ENCODE measurements at places on chromosomes 5 and 9.

- DNase-seq, result no peak
Observed at GRCh38 chr5:143836161-143836725, 24.3 kb downstream of the HMHB1 start.

DNA sequence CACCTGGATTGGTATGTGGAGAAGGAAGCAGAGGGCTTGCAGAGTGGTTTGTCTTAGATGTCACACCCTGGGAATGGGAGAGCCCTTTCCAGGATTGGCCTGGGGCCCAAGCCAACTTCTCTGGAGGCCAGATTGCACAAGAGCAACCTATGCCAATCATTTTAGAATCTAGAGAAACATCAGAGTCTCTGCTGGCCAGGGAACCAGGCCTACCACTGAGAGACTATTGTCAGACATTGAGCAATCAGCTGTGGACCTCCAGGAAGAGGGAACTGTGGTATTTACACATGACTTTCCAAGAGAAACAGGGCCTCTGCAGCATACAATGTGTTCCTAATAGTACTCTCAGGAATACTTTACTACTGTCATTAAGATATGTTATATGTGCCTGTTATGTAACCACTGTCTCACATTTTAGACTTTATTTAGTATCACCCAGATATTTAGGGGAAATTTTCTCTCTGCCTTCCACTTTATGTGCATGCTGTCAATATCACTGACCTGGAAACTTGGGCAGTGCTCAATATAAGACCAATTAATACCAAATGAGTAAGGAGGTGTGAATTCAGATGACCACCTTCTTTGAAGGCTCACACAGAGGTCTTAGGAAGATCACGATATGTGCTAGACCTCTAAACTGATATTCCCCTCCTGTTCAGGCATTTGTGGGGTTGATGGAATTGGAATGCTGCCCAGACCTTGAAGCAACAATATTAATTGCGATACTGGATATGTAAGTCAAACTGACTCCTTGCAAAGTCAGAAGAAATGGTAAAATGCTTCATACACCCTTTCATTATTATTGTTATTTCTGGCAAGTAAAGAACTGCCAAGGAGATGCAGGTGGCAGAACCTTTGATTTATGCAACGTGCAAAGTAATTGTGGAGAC lies 20.5 kb upstream of the CCL28 start:
- no peak for DNase-seq

- DNase-seq, result no peak
Observed at GRCh38 chr5:158431369-158432029, 572.6 kb upstream of the CLINT1 start.

DNA sequence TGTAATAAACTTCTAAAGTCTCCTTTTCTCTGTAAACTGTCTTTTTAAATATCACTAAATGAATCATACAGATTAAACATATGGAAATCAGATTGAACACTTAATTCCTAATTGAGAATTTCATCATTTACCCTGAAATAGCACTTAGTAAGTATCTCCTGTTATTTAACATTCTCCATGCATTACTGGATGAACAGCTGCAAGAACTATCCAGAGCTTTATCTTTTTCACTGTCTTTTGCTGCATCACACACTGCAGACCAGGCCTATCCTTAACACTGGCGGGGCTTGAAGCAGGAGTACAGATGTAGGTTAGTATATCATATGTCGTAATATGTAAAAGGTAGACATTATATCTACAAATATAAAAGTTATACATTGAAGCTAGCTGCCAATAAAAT lies 108.7 kb upstream of the EFNA5 start:
- no peak for DNase-seq

GRCh38 chr9:128415281-128415680 lies 5.4 kb upstream of the CERCAM start:
- DNase-seq, result no peak

DNA sequence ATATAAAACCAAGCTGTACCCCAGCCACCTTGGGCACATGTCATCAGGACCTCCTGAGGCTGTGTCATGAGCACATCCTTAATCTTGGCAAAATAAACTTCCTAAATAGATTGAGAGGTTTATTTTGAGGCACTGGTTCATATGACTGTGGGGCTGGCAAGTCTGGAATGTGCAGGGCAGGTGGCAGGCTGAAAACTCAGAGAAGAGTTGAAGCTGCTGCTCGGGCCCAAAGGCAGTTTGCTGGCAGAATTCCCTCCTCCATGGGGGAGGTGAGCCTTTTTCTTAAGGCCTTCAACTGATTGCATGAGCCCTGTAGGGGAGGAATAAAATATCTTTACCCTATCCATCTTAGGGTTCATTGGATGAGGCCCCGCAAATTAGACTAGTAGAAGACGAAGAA lies 72.2 kb upstream of the CDK20 start:
- DNase-seq, result no peak

DNA sequence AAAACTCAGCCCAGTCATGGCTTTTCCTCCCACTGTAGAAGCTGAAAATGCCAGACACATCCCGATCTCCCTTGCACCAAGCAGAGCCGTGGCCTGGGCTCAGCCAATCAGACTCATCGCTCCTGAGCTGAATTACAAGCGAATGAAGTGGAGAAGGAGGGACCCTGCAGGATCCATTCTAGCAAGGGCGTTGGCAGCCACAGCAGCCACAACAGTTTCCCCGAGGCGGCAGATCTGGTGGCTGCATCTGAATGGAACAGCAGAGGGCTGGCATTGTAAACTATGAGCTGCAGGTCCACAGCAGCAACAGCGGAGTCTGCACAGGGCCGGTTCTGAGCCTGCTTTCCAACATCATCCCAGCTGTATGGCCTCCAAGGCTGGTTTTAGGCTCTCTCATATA lies 23.8 kb downstream of the ALG2 start:
- DNase-seq, result no peak

DNA sequence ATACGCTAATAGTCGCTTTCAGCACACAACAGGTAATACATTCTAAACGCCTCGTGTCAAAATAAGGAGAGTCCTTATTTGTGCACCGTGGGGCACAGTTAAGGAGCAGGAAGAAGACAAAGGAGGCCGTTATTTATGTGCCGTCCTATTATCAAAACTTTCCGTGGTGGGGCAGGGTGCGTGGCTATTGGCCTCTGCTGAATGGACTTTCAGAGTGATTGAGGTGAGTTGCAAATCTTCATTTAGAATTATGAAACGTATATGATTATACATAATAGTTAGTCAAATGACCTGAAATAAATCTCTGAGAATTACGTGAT lies 833 bp downstream of the C5orf24 start:
- DNase-seq, result peak; percentile 14

- no peak for DNase-seq
Observed at GRCh38 chr9:3920604-3921582, 379.0 kb downstream of the GLIS3 start.

DNA sequence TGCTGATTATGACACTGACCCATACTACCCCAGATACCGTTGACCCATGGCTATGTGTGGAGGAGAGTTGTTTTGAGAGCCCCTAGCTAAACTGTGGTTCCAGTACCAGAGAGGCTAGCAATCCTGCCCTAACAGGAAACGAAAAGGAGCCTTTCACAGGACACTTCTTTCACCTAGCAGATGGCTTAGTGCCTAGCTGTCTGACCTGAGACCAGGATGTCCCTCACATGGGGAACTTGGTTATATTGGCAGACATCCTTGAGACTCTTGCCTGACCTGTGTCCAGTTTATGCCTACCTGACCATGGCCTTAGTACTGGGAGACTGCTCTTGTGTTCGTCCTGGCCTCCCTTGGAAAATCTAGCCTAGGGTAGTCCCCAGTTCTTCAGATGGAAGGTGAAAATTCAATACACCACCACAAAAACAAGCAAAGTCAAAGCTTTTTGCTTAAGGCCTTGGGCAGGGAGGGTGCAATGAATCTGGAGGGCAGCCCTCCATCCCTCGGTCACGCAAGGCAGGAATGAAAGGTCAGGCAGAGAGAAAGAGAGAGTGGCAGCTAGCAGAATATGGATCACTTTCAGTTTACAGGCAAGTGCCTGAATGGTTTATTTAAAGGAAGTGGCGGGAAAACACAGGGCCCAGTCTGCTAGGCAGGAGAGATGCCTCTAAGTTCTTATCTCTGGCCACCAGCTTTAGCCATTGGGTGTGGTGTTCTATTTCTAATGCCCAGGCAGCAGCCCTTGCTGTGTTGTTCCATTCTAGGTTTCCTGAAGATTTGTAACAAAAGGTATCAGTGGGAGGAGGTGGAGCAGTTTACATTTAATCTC lies 16.4 kb upstream of the ZNF474 start:
- DNase-seq, result no peak

- no peak for DNase-seq
Observed at GRCh38 chr5:88393042-88393441, 124.4 kb upstream of the TMEM161B start.

DNA sequence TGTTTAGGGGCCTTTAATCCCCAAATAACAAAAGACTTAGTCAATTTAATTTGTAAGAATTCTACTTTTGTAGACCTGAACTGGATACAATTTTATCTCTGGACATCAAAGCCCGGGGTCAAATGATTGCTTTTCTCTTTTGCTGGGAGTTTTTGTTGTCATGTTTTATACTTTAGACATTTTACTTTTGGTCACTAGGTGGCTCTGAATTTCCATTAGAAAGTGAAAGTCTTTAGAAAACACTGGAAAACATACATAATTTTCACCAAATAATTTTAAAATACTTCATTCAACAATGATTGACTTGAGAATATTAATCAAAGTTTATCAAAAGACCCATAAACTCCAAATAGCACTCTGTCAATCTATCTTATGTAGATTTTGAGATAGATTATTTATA lies 2.8 kb upstream of the PCA3 start:
- no peak for DNase-seq

DNA sequence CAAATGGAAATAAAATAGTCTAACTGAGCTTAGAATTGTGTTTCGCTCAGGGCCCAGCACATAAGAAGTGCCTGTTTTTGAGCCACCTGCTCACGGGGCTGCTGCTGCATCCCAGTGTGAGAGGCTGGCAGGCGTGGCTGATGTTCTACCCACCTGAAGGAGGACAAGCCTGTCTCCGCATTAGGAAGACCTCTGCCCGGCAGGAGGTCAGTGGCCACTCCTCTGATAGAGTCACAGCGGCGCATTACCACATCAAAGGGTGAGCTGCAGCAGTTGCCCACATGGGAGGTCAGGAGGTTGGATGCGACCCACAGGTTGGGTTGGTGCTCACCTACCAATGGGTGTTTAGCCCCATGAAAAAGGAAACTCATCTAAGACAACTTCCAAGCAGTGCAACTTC lies 3.7 kb upstream of the SLC6A7 start:
- no peak for DNase-seq

DNA sequence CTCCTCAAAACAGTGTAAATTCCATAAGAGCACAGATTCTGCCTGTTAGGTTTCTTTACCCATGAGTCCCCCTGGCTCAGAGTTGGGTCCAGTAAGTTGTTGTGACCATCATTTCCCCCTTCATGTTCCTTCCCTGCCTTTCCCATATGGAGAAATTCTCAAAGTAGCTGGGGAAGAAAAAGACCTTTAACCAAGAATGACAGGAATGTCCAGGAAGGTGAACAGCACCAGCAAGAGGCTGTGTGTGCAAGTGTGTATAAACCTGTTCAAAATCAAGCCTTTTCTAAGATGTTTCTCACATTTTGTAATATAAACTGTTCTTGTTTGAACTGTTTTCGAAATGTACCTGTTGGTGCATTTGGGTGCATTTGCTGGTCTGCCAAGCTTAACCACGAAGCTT lies 238.2 kb downstream of the SLIT3 start:
- no peak for DNase-seq

GRCh38 chr5:28714907-28715698 lies 1676.7 kb upstream of the CDH9 start:
- DNase-seq, result no peak

GRCh38 chr5:6604341-6604740 lies 28.5 kb downstream of the NSUN2 start:
- no peak for DNase-seq

- DNase-seq, result no peak
Observed at GRCh38 chr9:37639109-37639762, 11.5 kb upstream of the FRMPD1 start.

DNA sequence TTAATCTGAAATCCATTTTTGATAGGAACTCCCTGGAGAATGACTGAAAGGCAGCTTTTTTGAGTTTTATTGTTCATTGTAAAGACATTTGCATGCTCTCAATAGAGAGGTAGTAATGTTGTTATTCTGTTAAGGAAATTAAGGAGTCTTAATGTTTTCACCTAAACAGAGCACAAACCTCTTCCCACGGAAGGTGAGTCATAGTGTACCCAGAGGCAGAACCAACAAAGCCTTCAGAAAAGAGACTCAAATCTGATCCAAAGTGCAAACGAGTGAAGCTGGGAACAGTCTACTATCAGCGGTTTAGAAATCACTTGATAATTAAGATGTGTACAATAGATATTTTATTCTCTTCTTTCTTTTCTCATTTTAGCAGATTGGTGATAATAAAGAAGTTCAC lies 470.5 kb downstream of the PLK2 start:
- DNase-seq, result no peak

DNA sequence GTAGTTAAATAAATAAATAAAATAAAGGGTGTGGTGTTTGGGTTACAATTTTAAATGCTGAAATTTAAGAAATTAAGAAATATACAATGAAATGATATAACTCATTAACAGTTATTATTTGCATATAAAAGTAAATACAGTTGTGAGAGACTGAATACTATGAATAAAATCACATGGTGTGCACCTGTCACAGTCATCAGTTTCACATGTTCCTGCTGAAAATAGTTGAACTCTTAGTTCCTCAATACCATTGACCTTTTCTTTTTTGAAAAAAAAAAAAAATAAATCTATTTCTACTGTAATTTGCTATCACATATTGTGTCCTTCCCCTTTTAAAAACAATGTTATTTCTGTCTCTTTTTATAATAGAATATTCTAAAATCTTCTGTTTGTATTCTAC lies 130.9 kb upstream of the CHD1 start:
- no peak for DNase-seq

DNA sequence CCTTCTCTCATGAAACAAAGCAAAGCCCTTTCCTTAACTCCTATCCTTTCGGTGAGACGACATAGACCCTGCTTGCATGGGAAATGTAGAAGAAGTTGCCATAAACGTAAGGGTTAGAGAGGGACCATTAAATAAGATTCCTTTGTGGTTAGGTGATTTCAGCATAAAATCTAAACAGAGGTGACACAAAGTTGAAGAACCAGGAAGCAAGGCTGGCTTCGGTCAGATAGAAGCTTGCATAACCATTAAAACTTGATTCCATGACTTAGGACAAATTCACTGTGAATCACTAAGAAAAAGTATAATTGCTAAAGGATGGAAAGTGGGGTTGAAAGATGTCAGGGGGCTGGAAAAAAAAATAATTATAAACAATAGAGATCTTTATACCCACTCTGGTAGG lies 30.9 kb upstream of the ABLIM3 start:
- no peak for DNase-seq

DNA sequence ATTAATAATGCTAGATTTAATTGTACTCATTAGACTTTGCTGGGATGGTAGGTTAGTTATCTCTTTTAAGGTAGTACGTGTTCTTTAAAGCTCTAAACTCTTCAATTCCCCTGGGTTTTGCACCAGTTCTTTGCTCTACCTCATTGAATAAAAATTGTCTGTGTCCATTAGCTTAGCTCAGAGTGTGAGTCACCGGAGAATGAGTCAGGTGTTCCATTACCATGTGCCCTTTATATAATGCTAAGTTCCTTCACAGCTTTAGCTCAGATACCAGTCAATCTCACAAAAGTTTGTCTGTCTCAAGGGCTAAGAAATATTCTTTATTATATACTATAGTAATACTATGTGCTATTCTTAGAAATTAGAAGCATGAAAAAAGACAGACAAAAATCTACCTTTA lies 339.4 kb downstream of the PRELID2 start:
- no peak for DNase-seq

Data from NCI-H1105 treated with DMSO at 0.1 percent for 48 hours (cell line).